Effector CD4-positive, alpha-beta T cell (primary cell): ENCODE measurements at places on chromosomes 3 and 15.

DNA sequence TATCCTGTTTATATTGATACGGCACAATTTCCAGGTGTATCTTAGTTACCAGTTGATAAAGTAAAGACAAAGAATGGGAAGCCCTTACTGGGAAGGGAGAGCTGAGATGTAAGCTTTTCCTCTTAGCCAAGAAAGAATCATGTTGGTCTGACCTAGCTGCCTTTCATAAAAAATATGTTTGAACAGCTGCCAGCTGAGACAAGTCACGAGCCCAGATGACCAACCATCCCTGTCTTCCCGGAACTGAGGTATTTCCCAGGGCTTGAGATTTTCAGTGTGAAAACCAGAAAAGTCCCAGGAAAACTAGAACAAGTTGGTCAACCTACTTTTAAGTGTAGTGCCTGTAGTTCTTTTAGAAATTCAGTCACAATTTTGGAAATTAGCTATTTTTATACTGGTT is 3.6 kb upstream of the MYH15 start:
- DNase-seq = no peak

DNA sequence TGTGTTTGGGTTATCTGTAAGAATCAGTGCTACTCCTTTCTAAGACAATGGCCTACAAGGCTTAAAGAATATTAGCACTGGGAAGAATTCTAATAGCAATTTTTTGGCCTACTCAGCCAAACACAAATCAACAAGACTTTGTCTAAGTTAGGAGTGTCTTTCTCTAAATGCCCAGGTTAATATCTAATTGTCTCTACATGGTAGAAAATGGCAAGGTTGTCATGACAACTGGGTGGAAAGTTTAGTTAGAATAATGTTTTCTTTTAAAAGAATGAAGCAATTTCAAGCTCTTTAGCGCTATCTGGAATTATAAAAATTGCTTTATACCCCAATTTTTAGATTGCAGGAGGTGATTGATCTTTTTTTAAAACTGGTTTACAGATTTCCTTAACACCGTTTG is 396.8 kb downstream of the TUSC7 start:
- no peak for DNase-seq

DNA sequence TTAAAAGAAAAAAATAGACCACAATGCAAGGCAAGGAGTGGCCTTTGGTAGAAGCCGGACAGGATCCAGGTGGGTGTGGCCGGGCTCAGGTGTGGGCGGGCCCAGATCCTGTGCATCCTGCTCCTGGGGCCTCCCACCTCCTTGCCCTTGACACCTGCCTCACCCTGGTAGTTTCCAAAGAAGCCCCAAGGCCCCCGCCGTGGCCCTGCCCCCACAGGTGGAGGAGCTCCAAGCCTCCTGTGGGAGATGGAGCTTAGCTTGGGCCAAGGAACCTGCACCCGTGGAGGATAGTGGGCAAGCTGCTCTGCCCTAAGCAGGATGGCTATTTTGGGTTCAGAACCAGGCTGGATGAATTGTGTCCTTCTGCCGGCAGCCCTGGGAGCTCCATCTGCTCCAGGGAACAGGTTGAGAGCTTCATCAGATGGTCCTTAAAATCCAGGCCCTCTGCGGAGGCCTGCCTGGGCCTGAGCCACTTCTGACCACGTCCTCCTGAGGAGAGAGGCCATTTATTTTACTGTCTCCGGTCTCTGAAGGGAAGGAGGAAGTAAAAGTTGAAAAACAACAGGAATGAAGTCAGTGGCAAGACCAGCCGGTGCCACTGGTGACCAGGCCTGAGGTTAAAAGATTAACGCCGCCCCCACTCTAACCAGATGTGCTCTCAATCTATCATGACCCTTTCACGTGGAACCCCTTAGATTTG is 53.9 kb upstream of the KLF13 start:
- no peak for DNase-seq

- DNase-seq = no peak
Observed at GRCh38 chr15:30030345-30030744, 52.4 kb upstream of the GOLGA8J start.

- DNase-seq = no peak
Observed at GRCh38 chr15:91104111-91104510, 4.1 kb downstream of the SV2B start.

- DNase-seq = no peak
Observed at GRCh38 chr3:42503957-42504333, 1.5 kb downstream of the VIPR1 start.

DNA sequence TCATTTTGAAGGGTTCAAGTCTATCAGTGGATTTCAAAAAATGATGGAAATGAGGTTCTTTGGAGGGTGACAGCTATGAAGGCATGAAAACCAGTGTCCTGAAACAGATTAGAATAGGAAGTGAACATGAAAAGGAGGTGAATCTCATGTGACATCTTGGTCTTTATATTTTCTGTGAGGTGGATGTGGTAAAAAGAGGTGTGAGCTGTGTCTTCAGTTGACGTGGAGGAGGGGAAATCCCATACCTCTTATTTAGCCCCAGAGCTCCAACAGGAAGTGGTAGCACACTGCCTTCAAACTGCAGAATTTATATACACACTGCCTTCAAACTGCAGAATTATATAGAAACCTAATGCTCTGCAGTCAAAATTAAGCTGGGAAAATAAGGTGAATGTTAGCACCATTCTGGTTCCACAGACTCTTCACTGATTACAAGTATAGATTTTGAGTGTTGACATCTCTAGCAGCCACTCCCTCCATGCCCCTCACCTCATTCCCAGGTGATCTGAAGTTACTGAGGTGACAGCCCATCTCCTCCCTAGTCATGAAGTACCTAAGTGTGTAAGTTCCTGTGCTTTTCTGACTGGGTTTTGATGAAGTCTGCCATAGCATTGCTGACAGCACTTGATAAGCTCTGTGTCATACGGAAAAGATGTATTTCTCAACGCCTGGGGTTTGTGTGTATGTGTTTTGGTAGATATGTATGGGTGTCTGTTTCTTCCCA is 2.7 kb downstream of the RAB8B start:
- DNase-seq = peak; percentile 60

DNA sequence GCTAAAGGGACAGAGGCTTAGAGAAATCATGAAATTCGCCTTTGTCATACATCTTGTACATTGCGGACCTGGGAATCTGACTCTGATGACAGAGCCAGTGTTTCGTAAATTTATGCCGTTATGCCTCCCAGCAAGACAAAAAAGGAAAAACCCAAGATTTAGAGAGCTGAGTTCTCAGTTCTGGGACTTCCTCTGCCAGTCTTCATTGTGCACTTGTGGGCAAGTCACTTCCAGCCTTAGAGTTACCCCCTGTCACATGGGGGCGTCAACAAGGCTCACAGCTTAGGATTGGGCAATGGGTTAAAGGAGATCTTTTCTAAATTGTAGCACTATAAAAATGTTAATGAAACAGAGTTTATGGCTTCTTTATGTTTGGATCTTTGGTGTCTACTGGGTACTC is 41.9 kb upstream of the MITF start:
- DNase-seq = no peak

DNA sequence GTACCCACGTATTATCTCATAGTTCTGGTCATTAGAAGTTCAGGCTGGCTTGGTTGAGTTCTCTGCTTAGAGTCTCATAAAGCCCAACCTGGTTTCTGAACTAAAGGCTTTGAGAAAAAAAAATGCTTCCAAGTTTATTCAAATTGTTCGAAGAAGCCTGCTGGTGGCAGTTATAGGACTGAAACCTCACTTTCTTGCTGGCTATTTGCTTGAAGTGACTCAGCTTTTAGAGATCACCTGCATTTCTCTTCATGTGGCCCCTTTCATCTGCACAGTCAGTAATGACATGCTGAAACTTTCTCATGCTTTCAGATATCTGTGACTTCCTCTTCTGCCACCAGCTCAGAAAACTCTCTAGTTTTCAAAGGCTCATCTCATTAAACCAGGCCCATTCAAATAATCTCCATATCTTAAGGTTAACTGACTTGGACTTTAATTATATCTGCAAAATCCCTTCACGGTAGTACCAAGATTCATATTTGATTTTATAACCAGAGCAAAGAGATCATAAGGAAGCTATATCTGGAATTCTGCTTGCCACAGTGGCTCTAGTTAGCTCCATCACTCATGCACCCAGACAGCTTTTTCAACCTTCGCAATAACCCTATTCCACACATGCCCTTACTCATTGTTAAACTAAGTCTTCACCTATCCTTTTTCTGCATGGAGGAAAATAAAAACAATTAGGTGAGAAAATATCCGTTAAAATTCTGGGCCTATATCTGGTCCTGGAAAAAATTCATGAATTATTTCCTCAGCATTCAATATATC is 433.8 kb upstream of the CBLB start:
- DNase-seq = no peak

DNA sequence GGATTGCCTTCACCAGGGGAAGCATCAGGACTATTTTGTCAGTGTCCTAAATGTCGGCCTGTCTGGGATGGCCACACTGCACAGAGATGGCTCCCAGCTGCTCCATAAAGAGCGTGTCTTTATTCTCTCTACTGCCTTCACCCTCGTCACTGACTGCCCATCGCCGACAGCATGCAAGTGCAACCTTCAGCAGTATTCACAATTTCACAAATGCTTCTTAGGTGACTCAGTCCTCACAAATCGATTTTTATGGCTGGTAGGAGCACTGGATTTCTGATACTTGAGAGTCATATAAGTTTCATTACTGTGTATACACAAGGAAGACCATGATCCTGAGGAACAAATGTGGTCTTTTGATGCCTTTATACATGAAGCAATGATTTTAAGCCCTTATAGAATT is 1.1 kb upstream of the SSUH2 start:
- DNase-seq = no peak

- DNase-seq = no peak
Observed at GRCh38 chr3:132332508-132332907, 15.3 kb downstream of the ACP3 start.

DNA sequence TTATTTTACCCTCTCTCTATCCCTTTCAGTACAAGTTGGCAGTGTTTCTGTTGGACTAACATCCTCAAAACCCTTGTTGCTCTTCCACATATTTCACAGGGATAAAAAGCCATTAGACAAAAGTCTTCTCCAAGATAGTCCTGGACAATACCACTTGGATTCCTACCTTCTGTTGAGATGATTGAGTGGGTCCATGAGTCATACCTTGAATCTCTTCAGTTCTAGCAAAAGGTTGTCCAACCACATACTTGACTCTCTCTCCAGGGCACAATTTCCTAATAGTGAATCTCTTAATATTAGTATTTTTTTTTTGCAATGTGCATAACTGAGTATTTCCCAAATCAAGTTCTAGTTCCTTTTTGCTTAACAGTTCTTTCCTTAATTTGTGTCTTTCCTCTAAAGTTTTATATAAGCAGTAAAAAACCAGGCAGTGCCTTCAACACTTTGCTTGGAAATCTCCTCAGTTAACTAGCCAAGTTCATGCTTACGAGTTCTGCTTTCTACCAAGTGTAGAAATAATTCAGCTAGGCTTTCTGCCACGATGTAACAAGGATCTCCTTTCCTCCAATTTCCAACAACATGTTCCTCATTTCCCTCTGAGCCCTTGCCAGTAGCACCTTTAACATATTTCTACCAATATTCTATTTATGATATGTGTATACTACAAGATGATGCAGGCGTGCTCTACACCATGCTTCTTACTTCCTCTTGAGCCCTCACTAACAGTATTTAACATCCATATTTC is 68.3 kb upstream of the NEO1 start:
- DNase-seq = no peak

DNA sequence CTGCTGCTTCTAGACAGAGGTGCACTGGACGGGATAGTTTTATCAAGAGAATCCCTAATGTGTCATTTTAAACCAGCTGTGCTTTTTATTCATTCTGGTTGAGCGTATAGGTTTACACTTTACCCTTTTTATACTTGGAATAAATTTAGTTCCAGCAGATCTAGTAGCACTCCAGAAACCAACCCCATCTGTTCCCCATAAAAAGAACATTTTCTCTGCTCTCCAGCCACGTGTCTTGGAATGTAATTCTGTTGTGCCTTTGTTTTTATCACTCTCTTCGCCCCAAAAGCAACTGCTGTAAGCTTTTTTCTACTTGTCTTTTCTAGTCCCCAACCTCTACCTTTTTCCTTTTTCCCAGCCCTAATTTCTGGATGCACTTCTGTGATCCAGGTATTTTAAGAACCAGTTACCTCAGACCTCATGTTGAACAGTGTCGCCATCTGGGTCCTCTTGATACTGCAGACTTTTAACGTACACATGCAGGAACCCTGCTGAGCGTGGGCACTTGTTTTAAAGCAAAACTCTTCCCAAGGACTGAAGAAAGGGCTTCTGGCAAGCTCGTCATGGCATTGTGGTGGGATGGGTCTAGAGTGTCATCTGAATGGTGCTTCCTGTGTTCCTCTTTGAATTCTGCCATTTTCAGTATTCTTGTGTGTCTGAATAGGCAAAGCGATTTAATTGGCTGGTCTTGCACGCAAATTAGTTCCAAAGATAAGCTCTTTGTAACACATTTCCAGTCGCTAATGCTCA is 5.7 kb upstream of the EXOG start:
- no peak for DNase-seq

- DNase-seq = no peak
Observed at GRCh38 chr15:36265422-36265821, 314.0 kb upstream of the CDIN1 start.

DNA sequence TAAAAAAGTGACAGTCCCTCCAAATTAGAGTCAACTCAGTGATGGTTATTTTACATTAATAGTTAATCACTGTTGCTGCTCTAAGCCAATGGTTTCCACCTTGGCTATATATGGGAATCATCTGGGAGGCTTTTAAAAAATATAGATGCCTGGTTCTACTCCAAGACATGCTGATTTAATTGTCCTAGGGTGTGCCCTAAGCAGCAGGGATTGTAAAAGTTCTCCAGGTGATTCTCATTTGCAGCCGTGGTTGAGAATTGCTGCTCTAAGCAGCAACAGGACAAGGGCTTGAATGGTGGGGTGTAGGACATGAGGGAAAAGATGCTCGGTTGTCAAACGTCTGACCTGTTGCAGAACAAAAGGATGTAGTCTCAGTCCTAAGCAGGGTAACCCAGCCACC is 405.1 kb upstream of the MCTP2 start:
- no peak for DNase-seq

GRCh38 chr3:24773798-24774197 is 279.1 kb upstream of the THRB start:
- DNase-seq = no peak

GRCh38 chr3:149898771-149899170 is 71.9 kb downstream of the PFN2 start:
- DNase-seq = no peak

GRCh38 chr15:55003965-55004873 is 192.5 kb downstream of the RSL24D1 start:
- DNase-seq = no peak

- DNase-seq = no peak
Observed at GRCh38 chr15:70486451-70487386, 276.6 kb downstream of the UACA start.

- DNase-seq = peak; percentile 35
Observed at GRCh38 chr3:70120357-70120966, 120.9 kb downstream of the SAMMSON start.

- no peak for DNase-seq
Observed at GRCh38 chr3:30535525-30535924, 70.9 kb upstream of the TGFBR2 start.
